ENCODE measurements at places on chromosomes 6 and 20.

- DNase-seq, result no peak
Observed at GRCh38 chr6:160895562-160895961, 96.0 kb upstream of the MAP3K4 start.

DNA sequence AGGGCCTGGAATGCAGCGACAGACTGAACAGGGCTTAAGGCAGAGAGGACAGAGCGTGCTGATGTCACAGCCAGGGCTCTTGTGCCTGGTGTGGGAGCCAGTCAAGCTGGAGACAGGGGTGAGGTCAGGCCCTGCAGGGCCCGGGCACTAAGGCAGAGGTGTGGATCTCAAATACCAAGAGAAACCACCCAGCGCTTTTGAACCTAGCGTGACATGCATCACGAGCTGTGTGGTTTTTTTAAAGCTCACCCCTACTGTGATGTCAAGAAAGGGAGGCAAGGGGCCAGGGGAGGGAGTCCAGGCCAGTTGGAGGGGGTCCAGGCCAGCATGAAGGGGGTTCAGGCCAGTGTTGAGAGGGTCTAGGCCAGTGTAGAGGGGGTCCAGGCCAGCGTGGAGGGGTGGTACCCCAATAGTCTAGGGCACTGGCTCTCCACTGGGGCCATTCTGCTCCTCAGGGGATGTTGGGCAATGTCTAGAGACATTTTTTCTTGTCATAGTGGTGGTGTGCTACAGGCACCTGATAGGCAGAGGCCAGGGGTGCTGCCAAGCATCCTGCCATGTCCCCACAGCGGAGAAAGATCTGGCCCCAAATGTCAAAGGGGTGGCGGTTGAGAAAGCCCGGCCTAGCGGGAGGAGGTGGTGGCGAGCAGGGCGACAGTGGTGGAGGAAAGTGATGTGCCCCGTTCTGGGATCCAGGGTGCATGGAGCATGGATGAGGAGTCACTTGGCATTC, 42.6 kb downstream of the RBM38 start:
- no peak for DNase-seq

GRCh38 chr20:50321797-50322480, 131.3 kb downstream of the CEBPB start:
- DNase-seq, result no peak

DNA sequence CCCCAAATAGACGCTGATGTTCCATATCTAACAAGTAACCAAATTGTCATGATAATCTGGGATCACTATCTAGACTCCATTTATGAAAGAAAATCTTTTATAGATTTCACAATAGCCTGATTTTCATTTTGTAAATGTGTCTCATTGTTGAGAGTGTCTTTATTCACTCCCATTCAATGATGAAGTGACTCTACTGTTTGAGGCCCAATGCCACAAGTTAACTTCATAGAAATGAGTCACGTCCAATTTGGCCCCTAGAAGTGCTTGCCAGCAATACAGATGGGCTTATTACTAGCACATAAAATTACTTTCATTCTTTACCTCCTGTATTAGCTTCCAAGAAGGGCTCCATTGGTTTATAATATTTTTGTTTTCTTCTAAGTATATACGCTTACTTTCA, 6.3 kb downstream of the IPCEF1 start:
- DNase-seq, result no peak

GRCh38 chr6:89067796-89068195, 12.8 kb upstream of the PNRC1 start:
- DNase-seq, result no peak

DNA sequence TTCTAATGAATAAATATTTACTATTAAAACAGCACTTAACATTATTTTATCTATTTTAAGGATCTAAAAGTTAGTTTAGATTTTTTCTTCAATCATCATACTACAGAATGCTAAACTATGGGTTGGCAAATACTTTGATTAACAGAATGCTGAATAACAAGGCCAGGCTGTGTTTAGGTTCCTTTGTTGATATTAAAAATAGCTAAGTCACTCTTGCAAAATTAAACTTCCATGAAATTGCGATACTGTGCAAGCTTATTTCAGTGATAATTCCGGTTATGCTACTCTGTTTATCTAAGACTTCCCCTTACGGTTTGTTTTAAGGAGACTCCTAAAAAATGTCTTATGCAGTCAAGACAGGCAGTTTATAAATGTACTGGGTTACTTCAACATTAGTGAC, 2.8 kb downstream of the RNF24 start:
- DNase-seq, result no peak

- DNase-seq, result no peak
Observed at GRCh38 chr6:152272486-152272885, 364.7 kb downstream of the SYNE1 start.

- no peak for DNase-seq
Observed at GRCh38 chr6:345747-346385, 45.7 kb upstream of the IRF4 start.

Data from stimulated activated CD4-positive, alpha-beta T cell treated with anti-CD3 and anti-CD28 coated beads, Interleukin-15, amount 100 ng/mL, for 48 hours (primary cell).